ENCODE measurements at places on chromosomes 3 and 15.

GRCh38 chr3:195260280-195260905 is 10.6 kb downstream of the XXYLT1 start:
- no peak for DNase-seq

- DNase-seq, result no peak
These were observed 309.8 kb upstream of the ICE2 start for GRCh38 chr15:60788692-60789103.

GRCh38 chr3:60064210-60065178 is 1014.7 kb upstream of the CFAP20DC start:
- peak; percentile 4 for DNase-seq

GRCh38 chr15:42728560-42728959 is 8.4 kb downstream of the CDAN1 start:
- no peak for DNase-seq

GRCh38 chr3:33146791-33147445 is 33.1 kb downstream of the CRTAP start:
- DNase-seq, result peak; percentile 76

DNA sequence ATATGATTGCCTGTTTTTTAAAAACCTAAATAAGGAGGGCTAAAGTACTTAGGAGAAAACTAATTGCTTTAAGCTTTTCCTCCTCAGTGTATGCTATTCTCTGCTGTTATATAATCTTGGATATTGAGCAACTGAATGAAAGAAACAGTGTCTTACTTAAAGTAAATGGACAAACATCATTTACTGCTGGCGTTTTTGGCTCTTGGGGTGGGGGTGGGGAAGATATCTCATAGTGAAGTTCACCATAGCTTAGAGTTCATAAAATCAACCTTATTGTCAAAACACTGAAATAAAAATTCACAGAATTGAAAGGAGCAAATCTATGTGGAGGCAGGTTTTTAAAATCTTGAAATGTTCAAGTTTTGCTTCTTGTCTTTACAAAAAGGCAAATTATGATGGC is 256.4 kb upstream of the SOX2 start:
- no peak for DNase-seq

DNA sequence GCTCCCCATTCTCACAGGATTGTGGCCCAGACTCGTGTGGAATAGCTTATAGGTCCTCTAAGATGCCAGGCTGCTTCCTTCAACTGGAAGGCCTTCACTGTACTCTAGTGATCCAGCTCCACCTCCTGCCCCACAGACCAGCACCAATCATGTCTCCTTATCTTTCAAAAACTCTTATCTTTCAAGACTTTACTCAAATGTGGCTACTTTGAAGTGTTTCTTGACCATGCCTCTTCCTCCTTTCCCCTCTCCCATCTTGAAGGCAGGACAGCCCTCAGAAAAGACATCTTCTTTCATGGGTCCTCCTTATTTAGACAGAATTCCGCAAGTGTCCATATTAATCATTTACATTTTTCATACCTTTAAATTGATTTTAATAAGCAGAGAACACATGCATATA is 142.3 kb downstream of the CHST2 start:
- DNase-seq, result no peak

GRCh38 chr15:93980261-93980911 is 251.0 kb upstream of the MCTP2 start:
- DNase-seq, result no peak

DNA sequence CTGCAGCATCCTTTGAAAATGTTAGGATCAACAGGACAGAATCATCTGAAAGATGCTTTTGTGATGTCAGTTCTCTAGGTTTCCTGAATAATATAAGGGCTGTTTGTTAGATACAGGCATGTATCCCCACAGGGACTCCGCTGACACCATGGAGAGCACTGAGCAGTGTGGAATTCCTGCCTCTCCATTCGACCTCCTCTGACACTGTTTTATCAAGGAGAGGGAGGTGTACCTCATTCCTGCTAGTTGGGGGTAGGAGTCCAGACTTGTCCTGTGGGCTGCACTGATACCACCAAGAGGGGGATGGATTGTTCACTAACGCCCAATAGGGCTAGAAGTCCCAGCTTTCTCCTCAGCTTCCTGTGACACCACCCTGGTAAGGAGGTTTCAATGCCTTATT is 46.6 kb downstream of the LARS2 start:
- no peak for DNase-seq

DNA sequence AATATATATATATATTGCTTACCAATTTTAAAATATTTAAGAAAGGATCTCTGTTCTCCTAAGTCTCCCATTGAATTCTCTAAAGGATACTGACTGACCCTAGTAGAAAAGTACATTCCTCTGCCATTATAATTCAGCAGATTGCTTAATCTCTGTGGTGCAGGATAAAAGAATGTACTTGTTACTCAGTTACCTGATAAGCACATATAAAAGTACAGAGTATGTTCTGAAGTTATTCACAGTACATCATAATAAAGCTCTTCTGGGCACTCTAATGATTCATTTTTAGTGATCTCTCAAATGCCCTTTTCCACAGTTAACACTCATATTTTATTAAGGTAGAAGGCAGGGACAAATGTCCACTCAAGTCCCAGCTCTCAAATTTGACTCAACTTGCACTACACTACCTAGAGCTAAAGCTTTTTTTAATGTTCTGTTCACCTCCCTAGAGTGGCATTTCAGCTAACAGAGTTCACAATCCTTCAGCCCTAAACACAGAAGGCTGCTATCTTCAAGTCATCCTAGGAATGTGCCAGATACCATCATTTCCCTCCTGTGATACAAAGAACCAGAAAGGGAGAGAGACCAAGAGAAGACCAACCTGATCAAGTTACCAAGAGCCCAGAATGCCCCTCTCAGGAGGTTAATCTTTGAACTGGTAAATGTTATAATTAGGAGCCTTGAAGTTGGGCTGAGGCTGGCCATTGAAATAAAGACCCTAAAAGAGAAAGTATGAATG is 53.3 kb downstream of the MEIS2 start:
- peak; percentile 80 for DNase-seq

GRCh38 chr3:121167374-121168139 is 259.6 kb downstream of the STXBP5L start:
- DNase-seq, result no peak

- peak; percentile 14 for DNase-seq
These were observed 257.3 kb downstream of the XXYLT1 start for GRCh38 chr3:195013411-195014361.

DNA sequence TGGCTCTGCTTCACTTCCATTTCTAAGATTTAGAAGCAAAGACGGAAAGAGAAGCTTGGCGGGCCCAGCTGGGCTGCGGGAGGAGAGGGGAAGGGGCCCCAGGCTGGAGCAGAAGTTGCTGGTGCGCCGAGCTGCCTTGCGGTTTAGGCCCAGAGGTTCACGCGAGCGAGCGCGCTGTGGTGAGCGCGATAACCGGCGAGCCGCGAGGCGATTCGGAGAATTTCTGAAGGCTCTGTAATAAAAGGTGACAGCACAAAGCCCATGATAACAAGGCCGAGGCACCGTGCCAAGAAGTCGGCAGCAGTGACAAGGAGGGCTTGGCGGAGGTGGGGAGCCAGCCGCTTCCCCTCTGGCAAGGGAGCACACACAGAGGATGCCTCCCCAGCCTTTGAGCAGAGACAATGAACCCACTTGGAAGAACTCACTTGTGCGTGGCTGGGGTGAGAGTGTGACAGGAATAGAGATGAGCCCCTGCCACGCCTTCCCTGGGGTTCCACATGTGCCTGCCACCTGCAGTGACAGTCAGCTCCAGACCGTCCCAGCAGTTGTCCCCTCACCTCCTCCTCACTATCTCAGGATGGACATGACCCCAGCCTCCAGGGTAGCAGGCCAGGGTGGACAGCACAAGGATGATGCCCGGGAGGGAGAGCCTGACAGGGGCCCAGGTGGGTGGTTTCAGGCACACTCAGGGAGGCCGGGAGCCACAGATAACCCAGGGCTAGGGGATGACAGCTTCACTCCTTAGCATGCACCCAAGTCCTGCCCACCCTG is 315.2 kb downstream of the UACA start:
- no peak for DNase-seq

DNA sequence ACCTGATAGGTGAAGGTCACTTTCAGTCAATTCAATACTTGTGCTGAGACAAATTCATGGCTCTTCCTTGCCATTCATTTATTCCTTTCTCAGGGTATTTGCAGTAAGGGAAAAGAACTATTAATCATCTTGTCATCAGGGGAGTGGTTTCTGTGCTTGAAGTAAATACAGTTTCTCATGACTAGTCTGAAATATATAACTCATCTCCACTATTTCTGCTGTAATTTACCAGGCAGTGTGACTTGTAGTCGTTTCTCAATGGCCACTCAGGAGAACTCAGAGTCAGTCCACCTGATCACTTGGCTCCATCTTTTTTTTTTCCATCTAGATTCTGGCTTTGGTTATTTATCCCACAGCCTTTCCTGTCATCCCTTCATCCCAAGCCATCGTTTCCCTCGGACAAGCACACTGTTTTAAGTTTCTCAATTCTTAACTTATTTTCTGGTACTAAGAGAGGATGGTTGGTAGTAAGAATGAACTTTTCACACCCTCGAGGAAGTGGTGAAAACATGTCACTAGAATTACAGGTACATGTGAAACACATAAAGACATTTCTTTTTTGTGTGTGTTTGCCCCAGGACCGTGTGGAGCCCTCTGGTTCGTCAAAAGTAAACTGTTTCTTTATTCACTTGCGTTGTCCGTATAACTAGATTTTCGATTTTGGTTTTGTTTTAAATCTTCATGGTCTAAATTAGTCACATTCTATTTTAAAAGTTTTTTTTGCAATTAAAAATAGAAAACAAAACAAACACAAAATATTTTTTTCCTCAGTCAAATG is 620.2 kb downstream of the ZBBX start:
- no peak for DNase-seq

GRCh38 chr3:87581240-87581639 is 304.9 kb upstream of the POU1F1 start:
- DNase-seq, result no peak

- DNase-seq, result no peak
These were observed 17.3 kb downstream of the PLS1 start for GRCh38 chr3:142613491-142613890.

GRCh38 chr15:47778263-47778770 is 61.0 kb downstream of the SEMA6D start:
- no peak for DNase-seq

- DNase-seq, result no peak
These were observed 71.2 kb upstream of the PFN2 start for GRCh38 chr3:150041877-150042276.

GRCh38 chr3:124384527-124384926 is 345.7 kb upstream of the UMPS start:
- no peak for DNase-seq

DNA sequence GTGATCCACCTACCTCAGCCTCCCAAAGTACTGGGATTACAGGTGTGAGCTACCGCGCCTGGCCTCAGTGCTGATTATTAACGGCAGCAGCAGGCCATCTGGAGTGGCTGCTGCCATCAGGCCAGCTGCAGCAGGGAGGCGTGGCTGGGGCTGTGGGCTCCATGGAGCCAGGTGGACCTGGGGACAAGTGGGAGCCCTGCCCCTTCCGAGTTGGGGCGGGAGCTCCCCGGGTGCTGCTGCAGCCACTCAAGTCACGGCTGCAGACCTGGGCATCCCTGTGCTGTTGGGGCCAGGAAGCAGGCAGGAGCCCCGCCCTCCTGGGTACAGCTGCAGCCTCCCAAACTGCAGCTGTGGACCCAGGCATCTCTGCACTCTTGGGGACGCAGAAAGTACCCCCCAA is 23.9 kb downstream of the LRRC49 start:
- DNase-seq, result no peak

DNA sequence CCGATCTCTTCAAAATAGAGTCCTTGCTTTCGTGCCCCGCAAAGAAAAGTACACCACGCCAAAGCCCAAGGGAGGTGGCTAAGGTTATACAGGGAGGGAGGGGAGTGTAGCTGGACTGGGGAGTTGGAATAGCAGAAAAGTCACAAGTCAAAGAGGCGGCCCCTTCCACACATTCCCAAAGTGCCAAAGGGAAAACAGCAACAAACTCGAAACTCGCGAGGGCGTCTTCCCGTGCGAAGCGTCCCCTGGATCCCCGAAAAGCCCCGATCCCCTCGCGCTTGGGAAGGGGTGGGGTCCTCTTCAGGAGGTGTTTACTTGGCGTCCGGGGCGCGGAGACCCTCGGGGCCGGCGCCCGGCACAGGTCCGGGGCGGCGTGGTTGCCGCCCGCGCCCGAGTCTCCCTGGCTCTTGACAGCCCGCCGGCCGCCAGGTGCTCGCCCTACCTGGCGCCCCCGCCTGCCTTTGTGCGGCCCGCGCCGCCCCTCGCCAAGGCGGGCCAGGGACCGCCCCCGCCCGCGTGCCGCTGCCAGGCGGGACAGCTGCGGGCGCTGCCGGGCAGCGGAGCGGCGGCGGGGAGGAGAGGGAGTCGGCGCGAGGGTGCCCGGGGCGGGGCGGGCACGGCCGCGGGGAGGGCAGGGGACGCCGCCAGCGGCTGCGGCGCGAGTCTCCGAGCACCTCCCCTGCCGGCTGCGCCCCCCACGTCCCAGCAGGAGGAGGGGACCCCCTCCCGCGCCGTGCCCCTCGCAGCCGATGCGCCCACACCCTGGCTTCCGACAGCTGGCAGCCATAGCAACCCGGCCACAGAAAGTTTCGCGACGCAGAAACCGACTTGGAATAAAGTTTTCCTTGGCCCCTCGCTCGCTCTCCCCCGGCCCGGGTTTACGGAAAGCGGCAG is 966 bp downstream of the MYO1E start:
- DNase-seq, result peak; percentile 36

DNA sequence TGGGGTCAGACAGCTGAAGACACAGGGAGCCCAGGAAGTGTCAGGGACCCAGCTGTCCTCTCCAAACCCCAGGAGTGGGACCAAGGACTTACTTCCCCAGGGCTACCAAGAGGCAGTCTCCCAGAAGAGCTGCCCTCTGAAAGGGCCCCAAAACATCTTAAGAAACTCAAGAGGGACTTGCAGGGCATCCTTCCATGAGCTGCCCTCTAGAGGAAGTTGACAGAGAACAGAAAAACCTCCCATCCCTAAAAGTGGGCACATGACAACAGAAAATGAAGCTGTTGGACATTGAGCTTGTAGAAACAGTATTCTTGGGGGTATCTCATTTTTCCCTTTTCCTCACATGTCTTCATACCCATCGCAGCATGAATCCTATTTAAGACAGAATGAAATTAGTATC is 58.9 kb downstream of the MECOM start:
- peak; percentile 37 for DNase-seq

DNA sequence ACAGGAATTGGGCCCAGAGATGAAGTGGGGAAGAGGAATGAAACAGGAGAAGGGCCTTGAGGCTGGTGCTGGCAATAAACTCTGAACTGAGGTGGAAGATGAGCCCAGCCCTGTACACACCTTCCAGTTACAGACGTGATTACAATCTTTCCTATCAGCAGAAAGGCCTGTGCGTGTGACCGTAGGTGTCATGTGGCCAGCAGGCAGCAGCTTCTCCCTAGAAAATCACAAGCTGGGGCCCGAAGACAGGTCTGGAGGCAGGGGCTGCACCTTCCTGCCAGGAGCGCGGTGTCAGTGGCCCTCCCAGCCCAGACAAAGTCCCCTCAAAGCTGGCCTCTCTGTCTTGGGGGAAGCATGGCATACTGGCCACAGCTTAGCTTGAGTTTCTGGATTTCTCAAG is 16.7 kb upstream of the PIGZ start:
- DNase-seq, result no peak

All from fibroblast of the aortic adventitia (primary cell).